ENCODE measurements at places on chromosomes 16 and 17.
A peak's percentile ranks its signal among the peaks of the same experiment; 100 is the strongest.

GRCh38 chr17:34840750-34841149, 120.5 kb downstream of the CCT6B start:
- no peak for DNase-seq

DNA sequence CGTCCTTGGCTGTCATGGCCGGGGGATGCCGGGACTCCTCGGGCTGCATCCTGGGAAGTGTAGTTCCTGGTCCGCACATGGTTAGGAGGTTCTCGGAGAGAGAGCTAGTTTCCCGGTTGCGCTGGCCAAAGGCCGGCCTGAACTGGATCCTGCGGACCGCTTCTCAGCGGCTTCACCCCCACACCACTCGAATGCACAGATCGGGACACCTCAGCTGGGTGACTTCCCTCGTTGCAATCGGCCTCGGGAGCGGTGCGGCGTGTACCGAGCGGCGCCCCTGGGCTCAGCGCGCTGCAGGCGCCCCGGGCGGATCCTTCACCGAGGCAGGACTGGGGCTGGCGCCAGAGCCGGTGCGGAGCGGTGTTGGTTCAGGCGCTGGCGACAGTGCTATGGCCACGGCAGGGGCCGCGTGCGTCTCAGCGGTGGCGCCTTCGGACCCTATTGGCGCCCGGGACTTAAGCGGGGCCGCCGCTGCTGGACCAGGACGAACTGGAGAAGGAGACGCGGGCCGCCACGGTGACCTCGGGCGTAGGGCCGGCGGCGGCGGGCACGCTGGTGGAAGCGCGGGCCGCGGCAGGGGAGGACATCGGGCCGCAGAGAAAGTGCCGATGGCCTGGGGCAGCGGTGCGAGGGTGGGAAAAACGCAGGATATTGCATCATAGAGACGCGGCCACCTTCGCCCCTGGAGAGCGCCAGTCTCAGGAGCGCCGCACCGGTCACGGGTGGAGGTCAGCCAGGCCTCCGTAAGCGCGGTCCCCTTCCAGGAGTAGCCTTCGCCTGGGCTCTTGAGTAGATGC, 11.4 kb downstream of the ZNF629 start:
- peak; percentile 61 for DNase-seq

GRCh38 chr16:50326835-50327465, 41.8 kb downstream of the BRD7 start:
- DNase-seq: peak; percentile 40

GRCh38 chr17:1997927-1998742, 27.0 kb downstream of the RTN4RL1 start:
- DNase-seq: no peak

DNA sequence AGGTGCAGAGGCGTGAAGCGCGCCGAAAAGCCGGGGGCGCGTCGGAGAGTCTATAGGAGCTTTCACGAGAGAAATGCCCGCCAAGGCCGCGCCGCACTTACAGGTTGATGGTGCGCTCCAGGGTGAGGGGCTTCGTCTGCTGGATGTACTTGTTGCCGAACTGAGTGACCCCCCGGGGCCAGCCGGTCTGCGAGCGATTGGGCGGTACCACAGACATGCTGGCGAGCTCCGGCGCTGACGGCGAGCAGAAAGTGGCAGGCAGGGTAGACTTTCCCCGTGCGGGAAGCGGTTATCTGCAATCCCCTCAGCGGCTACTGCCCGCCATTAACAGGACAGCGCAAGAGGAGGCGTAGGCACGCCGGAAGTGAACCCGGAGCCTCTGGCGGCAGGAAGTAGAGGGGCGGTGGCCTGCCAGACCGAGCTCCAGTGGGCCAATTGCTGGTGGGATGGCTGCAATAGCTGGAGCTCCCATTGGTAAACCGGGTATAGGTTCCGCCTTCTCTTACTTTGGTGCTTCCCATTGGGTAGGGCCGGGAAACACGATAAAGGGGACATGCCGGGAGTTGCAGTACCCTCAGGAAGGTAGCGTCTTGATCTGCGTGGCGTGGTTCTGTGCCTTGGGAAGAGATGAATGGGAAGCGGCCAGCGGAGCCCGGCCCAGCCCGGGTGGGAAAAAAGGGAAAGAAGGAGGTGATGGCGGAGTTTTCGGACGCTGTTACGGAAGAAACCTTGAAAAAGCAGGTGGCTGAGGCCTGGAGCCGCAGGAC, at the start of the genes NUDT21 and OGFOD1:
TSS of gene NUDT21 (minus strand) at position 347 of the 767 bp plus-strand sequence. CDS start at position 217, 130 bp downstream.
TSS of gene OGFOD1 (plus strand) at position 569 of the 767 bp plus-strand sequence. CDS start at position 628, 59 bp downstream.
- peak; percentile 82 for DNase-seq

GRCh38 chr17:17681187-17681743, at the start of gene RAI1:
TSS of gene RAI1 (plus strand) at chr17:17681458. CDS start at chr17:17792949, 111,491 bp downstream.
- peak; percentile 74 for DNase-seq

GRCh38 chr17:17468217-17469010, 8.4 kb upstream of the MED9 start:
- no peak for DNase-seq
